ENCODE measurements at places on chromosomes 11 and 22.

DNA sequence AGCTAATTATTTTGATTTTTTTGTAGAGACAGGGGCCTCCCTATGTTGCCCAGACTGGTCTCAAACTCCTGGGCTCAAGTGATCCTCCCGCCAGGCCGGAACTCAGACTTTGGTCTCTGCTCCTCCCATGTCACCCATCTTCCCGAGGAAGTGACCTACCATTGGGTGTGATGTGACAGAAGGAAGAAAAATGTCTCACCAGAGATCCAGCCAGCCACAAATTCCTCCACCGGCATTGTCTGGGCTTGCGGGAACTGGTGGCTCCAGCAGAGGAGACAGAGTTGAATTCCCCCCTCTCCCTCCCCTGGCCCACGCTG, 772 bp downstream of the SLC25A45 start:
- DNase-seq, result no peak

GRCh38 chr11:19555266-19555665, 157.4 kb upstream of the NAV2 start:
- DNase-seq, result no peak

DNA sequence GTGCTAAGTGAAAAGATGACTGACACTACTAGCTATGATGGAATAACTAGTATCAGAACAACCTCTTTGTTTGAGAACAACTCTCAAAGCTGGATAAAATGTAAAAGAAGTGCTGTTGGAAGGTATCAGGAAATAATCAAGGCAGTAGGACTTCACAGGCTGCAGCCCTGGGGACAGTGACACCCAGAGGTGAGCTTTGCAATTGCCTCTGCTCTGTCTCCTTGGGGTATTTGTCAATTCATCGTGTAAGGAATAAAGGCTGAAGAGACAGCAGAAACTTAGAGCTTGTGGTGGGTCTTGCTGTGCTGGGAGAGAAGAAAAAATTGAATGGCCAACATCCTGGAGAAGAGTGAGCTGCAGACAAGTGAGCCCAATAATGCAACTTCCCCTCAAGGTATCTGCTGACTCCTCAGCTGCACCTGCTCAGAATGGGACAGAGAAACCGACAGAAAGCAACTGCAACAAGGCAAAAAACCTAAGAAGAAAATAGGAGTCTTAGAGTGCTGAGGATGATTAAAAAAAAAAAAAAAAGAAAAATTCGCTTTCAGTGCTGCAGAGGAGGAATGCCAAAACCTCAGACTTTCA, 141.1 kb downstream of the RCN1 start:
- DNase-seq, result no peak

GRCh38 chr11:44518968-44519550, 46.4 kb upstream of the CD82 start:
- DNase-seq, result no peak

GRCh38 chr11:398826-399225, 4.8 kb downstream of the PKP3 start:
- DNase-seq, result no peak
